Activated CD8-positive, alpha-beta T cell treated with anti-CD3 and anti-CD28 coated beads, Interleukin-2, amount 10 ng/mL, durations not matched to agents 7 days and 5 days (primary cell): ENCODE measurements at places on chromosomes 16 and 17.

DNA sequence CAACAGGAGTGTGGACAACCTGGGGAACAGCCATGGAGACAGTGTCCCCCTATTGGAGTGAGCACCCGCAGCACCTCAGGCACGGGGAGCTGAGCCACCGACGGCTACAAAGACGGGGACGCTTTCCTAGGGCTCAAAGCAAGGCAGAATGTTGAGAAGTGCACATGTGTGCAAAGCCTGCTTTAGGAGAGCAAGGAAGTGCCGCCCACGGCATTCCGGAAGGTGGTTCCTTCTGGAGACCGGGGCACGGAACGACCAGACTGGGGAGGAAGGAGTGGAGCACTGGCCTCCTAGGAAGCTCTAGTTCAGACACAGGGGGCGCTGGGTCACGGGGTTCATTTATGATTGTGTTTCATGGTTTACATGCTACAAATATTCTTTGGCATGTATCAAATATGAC, 52.2 kb downstream of the TBC1D16 start:
- no peak for DNase-seq

GRCh38 chr17:73901661-73902415, 257.6 kb upstream of the SDK2 start:
- DNase-seq: peak; percentile 28

DNA sequence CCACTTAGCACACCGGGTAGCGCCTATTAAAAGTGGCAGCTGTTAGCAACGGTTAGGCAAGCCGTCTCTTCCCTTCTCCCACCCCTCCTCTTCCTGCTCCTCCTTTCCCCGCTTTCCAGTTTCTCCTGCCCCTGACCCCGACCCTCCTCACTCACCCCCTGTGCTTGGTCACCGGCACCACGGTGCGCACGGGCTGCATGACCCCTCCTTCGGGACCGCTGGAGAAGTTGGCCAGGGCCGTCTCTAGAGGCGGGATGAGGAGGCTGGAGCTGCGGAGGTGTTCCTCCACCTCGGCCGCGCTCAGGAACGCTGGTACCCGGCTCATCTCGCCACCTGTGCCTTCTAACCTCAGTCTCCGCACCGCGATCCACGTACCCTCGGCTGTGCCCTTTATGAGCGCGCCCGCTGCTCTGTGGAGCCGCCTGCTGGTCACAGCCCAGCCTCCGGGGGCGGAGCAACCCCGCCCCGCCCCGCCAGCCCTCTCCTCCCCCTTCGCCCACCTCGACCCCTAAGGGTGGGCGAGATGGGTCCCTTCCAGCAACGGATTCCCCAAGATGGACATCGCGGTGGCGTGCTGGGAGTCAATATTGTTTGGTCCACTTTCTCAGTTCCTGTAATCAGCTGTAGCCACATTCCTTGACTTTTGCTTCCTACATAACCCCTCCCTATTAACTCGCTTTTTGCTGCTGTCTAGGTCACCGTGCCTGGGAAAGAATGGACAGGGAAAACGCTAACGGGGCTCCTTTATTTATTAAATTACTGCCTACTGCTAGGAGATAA, at the start of gene CRYM:
Gene CRYM (minus strand): TSS at position 364 of the 780 bp plus-strand sequence. CDS start 39 bp downstream, at position 325.
- DNase-seq: peak; percentile 56

DNA sequence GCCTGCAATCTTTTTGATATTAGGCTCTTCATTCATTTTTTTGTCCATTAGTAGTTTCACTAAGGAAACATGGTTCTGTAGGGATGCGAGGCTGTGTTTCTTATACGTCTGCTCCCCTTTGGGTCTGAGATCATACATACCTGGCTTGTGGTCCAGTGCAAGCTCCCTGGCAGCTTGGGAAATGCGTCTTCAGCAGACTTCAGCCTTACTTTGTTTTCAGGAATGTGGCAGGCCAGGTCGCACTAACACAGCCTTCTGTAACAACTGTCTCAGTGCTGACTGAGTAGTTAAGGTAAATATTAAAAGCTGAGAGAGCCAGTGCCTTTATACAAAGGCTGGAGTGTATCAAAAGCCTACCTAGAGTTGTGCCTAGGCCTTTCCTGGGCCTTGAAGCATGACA, 970.5 kb upstream of the EEF2KMT start:
- no peak for DNase-seq
